ENCODE measurements at places on chromosomes 3 and 15. TPM values are rescaled to one million over a fixed set of nuclear protein-coding genes. Genes with fewer than 3 reads are reported as not detected.

Gene PLA2G4D
- polyA plus RNA-seq: not detected

Gene THUMPD3
- polyA plus RNA-seq: 22.3 TPM

Gene PIGX
- 9.4 TPM for polyA plus RNA-seq

Gene ABHD14A
- 12.2 TPM for polyA plus RNA-seq

Gene MUSTN1
- polyA plus RNA-seq: not detected

Gene PP2D1
- polyA plus RNA-seq: not detected

Gene ATP8B4
- polyA plus RNA-seq: 0.09 TPM

Gene SPINK8
- not detected for polyA plus RNA-seq

Gene LRRFIP2
- polyA plus RNA-seq: 31.0 TPM

Gene TMEM158
- polyA plus RNA-seq: 16.4 TPM

Gene EEF1AKMT4
- 5.3 TPM for polyA plus RNA-seq

Gene IL5RA
- polyA plus RNA-seq: not detected

Gene SPESP1
- polyA plus RNA-seq: 2.9 TPM

Gene SYNPR
- polyA plus RNA-seq: not detected

Gene PPP1R14D
- not detected for polyA plus RNA-seq

DNA sequence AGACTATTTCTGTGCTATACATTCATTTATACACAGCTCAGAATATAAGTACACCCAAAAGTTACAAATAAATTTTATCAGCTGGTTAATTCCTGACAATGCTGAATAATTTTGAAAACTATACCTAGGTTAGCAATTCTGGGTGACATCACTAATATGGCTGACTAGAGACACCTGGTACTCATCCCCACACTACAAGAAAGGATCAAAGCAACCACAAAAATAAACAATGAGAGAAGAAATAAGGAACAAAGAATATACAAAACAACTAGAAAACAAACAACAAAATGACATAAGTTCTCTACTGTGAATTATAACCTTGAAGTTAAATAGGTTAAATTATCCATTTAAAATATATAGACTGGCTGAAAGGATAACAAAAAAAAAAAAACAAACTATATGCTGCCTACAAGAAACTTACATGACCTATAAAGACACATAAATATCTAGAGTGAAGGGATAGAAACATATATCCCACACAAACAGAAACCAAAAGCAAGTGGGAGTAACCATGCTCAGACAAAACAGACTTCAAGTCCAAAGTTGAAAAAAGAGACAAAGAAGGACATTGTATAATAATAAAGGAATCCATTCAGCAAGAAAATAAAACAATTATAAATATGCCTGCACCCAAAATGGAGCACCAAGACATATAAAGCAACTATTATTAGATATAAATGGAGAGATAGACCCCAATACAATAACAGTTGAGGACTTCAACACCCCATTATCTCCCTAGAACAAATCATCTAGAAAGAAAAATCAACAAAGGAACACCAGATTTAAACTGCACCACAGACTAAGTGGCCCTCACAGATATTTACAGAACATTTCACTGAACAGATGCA lies 57.8 kb downstream of the IMPG2 start:
- DNase-seq: no peak

DNA sequence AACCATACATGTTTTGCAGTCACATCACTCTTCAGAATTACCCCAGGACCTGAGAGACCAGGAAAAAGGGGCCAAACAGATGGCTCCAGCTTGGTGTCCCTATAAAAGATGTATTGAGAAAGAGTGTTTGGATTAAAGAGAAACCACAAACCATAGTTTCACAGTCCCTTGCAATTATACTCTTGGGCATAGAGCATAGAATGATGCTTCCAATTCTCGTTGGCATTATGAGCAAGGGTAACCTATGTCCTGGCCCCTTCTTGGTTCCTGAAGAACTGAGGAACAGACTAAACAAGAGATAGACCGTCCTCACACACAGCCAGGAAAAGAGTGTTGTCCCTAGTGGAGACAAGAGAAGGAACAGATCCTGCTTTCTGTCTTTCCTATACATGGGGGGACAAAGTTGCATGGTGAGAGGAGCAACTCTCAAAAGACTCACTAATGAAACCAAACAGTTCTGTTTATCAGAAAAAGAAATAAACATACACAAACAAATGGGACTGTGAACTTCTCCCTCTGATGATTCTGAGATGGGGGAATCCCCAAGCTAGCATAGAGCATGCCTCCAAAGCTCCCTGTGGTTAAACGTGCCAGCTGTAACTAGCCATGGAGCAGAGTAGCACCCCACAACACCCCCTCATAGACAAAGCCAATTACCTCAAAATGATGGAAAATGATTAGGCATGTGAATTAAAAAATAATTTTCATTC lies 908.6 kb downstream of the NTRK3 start:
- peak; percentile 28 for DNase-seq

DNA sequence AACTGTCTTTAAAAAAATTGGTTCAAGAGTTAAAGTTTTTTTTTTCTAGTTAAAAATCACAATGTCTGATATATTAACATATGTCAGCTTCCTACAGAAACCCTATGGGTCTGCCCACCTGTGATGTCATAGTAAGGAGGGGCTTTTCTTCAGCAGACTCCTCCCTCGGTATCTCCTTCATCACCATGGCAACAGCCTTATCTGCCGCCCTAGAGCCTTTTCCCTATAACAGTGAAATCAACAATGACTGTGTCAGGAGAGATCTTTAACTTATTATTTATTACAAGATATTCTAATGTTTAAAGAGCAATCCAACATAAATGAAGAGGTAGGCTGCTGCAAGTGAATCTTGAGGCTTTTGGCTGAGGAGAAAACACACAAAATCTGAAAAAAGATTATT lies 138.7 kb downstream of the PEX5L start:
- peak; percentile 55 for DNase-seq

- peak; percentile 74 for DNase-seq
These were observed 55.0 kb downstream of the GOLIM4 start for GRCh38 chr3:168040607-168041208.

GRCh38 chr15:72389231-72389630 lies 8.9 kb upstream of the TMEM202 start:
- peak; percentile 4 for DNase-seq

- no peak for DNase-seq
These were observed 24.9 kb downstream of the AP4E1 start for GRCh38 chr15:50933341-50933740.

DNA sequence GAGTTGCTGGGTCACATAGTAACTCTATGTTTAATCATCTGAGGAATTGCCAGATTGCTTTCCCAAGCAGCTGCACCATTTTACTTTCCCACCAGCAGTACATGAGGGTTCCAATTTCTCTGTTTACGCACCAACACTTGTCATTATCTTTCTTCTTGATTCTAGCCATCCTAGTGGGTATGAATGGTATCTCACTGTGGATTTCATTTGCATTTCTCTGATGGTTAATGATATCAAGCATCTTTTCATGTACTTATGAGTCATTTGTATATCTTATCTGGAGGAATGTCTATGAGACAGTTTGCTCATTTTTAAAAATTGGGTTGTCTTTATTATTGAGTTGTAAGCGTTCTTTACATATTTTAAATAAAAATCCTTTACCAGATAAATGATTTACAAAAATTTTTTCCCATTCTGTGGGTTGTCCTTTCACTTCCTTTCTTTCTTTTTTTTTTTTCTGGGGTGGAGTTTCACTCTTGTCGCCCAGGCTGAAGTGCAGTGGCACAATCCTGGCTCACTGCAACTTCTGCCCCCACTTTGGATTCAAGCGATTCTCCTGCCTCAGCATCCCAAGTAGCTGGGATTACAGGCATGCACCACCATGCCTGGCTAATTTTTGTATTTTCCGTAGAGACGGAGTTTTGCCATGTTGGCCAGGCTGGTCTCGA lies 8.9 kb upstream of the SGO1 start:
- DNase-seq: peak; percentile 8

- DNase-seq: peak; percentile 64
These were observed 45.8 kb upstream of the FOXP1 start for GRCh38 chr3:71629289-71629688.

GRCh38 chr3:40768536-40768935 lies 243.8 kb downstream of the ZNF621 start:
- no peak for DNase-seq

DNA sequence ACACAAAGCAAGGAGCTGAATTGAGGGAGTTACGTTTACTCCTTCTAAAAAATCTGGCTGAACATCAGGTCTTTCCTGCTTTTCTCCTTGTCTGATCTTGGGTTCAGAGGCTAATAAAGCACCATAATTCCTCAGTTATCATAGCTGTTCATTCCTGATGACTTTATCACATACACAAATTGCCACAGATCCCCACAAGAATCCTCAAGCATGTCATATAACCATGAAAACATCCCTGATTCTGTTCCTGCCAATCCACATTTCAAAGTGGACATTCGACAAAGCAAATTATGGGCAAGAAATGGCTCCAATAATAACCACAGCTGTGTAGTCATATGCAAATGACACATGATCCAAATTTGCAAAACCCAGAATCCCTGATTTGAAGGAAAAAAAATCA lies 321.3 kb downstream of the MEX3B start:
- DNase-seq: no peak

DNA sequence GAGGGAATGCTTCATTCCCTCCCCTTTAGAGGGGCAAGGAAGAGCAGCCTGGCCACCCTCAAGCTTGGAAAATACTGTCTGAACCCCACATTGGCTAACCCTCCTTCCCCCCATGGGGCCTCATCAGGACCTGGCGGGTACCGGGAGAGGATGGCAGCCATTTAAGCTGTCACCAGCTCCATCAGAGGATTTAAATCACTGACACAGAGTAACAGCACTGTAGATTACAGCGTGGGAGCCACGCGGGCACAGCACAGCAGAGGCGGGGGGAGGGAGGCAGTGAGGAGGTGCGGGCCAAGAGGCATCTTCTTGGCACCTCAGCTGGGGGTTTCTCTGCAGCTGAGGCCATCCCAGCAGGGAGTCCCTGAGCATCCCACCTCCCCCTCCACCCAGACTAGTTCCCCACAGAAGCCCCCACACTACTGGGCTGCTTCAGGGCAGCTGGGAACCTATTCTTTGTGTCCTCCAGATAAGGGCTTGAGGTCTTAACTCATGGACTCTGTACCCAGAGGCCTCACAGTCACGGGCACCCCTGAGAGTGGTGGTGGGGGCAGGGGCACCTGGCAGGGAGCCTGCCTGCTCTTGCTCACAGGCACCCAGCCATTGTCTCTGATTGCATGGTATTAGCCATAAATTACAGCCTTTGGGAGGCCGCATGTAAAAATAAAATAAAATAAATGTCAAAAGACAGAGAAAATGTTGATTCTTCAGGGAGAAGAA lies 21.9 kb upstream of the CACNA2D2 start:
- DNase-seq: no peak

GRCh38 chr15:77832874-77833273 lies 200.2 kb upstream of the LINGO1 start:
- no peak for DNase-seq

GRCh38 chr3:24540821-24541220 lies 46.2 kb upstream of the THRB start:
- no peak for DNase-seq

DNA sequence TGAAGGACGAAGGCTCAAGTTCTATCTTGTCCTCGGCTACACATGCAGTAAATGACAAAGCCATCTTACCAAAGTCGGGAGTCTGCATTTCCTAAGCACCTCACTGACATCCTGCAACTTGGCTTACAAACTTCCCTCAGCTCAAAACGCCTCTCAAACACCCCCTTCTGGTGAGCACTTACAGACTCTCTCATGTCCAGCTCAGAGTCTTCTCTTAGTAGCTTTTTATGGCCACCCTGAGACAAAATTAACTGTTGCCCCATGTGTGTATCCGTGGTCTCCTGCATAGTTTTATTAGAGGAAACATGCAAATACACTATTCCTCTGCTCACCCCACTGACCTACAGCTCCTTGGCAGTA lies 819.7 kb downstream of the FHIT start:
- peak; percentile 48 for DNase-seq

DNA sequence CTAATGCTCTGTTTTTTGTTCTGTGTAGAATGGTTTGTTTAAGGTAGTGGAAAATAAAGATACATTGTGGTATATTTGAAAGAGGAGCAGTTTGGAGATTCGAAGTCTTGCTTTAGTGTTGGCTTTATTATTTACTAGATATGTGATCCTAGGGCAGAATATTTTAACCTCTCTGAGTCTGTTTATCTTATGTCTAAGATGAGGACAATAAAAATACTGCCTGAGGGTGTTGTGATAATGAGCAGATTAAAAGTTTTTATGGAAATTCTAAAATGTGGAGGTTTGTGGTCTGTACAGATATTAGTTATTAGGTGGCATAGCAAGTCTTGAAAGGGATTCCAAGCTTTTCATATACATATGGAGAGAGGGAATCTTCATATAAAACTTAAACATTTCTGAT lies 15.0 kb downstream of the TCF12 start:
- DNase-seq: no peak

GRCh38 chr3:76410762-76411281 lies 625.5 kb upstream of the ZNF717 start:
- peak; percentile 52 for DNase-seq

- DNase-seq: peak; percentile 90
These were observed 124.1 kb downstream of the GADL1 start for GRCh38 chr3:30770387-30770786.

GRCh38 chr15:65033659-65034269 lies 4.3 kb upstream of the MTFMT start:
- peak; percentile 66 for DNase-seq

DNA sequence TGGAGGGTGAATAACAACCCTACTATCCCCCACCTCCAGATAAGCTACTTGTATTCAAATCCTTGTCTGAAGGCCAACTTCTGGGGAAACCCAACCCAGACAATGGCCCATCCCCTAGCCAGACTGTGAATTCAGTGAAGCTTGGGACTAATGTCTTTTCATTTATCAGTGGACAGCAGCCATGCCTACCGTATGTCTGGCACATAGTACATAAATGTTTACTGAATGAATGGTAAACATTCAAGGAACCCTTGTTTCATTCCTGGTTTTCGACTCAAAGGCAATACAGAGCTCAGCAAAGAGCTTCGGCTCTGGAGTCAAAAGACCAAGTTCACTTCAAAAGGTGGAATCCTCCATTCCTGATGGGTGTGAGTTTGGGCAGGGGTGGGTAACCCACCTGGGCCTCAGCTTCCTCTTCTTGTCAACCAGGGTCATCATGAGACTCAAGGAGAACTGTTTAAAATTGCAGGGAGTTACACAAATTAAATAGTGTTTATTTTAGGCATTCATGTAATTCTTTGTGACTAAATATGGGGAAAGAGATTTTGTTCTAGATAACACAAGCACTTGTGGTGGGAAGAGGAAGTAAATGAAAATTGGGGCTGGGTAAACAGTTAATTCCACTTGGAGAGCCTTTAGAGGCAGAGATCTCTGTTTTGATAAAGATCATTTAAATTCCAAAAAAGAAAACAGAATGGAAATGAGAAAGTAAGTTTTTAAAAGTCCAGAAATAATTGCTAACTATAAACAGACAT lies 303.7 kb upstream of the WNT5A start:
- DNase-seq: no peak

DNA sequence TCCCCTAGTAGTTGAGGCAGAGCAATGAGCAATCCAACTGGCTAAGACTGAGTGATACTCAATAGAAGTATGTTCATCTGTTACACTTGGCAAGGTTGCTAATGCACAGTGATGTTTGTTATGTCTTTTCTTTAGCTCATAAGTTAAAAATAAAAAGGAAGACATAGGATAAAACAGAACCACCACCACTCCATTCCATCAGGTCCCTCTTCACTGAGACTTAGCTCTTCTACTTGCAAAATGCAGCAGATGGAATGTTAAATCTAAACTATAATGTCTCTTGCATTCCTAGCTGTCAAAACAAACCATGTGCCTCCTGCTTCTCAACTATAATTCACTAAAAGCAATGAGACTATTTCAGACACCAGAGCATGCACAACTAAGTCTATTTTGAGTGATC lies 265.6 kb upstream of the UBE2E2 start:
- DNase-seq: peak; percentile 16

- DNase-seq: no peak
These were observed 10.2 kb upstream of the DLL4 start for GRCh38 chr15:40918799-40919392.
